Astrocyte (in vitro differentiated cells and primary cell): ENCODE measurements at places on chromosomes 2 and 18. TPM values are rescaled to one million over a fixed set of nuclear protein-coding genes. Genes with fewer than 3 reads are reported as not detected.

The HS6ST1 gene
- total RNA-seq, result 20.5 and 20.9 TPM in 2 replicates

DNA sequence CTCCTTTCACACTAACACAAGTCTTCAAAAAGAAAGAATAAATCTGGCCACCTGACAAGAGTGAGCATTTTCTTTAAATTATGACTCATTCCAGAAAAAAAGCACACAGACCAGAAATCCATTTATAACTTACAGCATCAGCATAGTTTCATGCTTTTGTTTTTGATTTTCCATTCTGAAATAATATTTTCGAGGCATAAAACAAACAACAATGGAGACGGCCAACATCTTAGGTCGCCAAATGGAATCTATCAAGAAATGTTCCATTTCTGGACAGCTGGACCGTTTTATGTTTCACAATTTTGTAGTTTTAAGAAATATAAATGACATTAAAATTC, 165.4 kb upstream of the ZFP36L2 start:
- H3K4me3 ChIP-seq, result no peak overlapping the region
- no peak overlapping the region for H3K27ac ChIP-seq
- H3K4me1 ChIP-seq, result peaks cover 6% of the 10 kb centered on the region
- no peaks in the 10 kb centered on the region for H3K27me3 ChIP-seq

GRCh38 chr2:233711312-233712008, 1.2 kb upstream of the UGT1A5 start:
- no peak overlapping the region for H3K27ac ChIP-seq
- peak; percentile 38 for DNase-seq
- no peaks in the 10 kb centered on the region for H3K36me3 ChIP-seq
- no peak overlapping the region for H3K4me3 ChIP-seq
- H3K27me3 ChIP-seq, result no peaks in the 10 kb centered on the region

DNA sequence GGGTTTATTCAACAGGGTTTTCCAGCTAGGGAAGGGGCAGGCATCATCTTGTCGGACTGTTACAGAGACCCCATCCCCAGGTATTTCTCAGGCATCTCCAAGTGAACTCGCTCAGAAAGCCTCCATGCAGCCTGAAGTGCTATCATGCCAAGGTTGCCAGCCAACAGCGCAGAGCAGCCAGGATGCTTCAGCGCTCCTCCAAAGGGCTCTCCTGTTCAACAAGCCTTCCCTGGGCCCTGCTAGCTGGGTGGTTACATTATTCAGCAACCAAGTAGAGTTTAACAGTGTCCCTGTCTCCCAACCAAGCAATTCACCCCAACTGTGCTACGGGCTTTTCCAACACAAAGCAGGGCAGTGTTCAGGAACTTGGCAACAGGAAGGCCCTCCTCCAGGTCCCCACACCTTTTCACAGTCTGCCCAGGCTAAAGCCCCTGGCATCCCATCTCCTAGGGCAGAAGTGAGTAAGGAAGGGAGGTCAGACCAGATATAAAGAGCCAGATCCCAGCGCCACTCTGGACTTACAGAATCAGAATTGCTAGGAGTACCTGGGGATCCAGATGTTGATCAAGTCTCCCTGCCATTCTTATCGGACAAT, 52.9 kb downstream of the ZBTB7C start:
- no peak overlapping the region for H3K27ac ChIP-seq
- DNase-seq, result no peak
- H3K27me3 ChIP-seq, result peaks cover 27% of the 10 kb centered on the region
- H3K4me3 ChIP-seq, result no peak overlapping the region
- no peaks in the 10 kb centered on the region for H3K4me1 ChIP-seq

The HOXD1 gene
- not detected in 2 replicates for total RNA-seq

DNA sequence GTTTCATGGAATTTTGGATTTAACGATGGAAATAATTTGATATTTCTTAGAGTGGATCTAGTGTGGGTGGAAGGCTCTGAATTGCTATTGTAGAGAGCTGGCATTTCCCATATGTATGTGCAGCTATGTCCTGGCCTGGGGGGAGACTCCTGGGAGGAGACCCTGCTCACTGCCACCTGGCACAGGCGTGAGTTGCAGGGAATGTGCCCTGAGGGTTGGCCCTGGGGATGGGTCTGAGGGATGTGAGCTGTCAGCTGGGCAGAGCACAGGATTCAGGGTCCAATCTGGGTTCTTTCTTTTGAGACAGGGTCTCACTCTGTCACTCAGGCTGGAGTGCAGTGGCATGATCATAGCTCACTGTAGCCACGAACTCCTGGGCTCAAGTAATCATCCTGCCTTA, 120.2 kb downstream of the CLIP4 start:
- H3K4me3 ChIP-seq, result no peak overlapping the region
- H3K27ac ChIP-seq, result no peak overlapping the region
- no peak for DNase-seq
- H3K27me3 ChIP-seq, result peaks cover 16% of the 10 kb centered on the region
- no peaks in the 10 kb centered on the region for H3K4me1 ChIP-seq

The NYAP2 gene
- 0.14 and 0.19 TPM in 2 replicates for total RNA-seq

DNA sequence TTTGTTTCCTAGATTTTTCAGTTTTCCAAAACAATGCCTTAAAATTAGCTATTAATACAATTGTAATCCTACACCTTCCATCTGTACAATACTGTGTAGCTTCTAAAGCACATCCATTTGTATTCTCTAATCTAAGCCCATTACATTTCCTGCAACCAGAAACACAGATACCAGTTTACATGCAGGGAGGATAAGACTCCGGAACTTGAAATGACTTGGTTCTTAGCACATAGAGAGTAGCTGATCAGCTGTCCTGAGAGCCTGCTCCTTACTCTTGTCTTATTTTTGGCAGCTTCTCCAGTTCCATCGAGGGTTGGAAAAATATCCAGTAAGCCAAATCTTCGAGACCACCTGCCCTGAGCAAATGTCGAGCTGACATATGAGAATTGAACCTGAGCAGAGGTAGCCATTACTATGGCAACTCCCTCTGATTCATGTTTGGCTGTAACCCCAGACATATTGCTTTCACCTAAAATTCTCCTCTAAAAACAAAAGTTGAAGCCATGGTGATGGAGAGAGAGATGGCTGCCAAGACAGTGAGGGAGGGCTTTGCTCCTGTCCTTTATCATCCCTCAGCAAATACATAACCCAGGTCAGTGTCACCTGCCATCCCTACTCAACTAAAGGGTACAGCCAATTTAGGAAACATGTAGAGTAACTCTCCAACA, 542.8 kb downstream of the IRS1 start:
- H3K36me3 ChIP-seq, result no peaks in the 10 kb centered on the region
- peak; percentile 39 for DNase-seq
- peaks cover 12% of the 10 kb centered on the region for H3K4me1 ChIP-seq
- H3K27ac ChIP-seq, result peak overlapping the region; percentile 38
- no peaks in the 10 kb centered on the region for H3K27me3 ChIP-seq

The CFAP65 gene
- total RNA-seq, result 0.22 and 0.27 TPM in 2 replicates

DNA sequence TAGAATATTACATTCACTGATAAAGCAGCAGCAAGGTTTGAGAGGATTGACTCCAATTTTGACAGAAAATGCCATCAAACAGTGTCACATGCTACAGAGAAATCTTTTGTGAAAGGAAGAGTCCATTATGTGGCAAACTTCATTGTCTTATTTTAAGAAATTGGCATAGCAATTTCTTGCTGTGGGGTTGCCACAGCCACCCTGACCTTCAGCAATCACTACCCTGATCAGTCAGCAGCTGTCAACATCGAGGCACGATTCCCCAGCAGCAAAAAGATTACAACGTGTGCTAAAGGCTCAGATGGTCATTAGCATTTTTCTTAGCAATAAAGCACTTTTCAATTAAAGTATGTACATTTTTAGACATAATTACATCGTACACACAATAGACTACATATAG, 74.7 kb downstream of the PRKCE start:
- no peak overlapping the region for H3K27ac ChIP-seq
- no peaks in the 10 kb centered on the region for H3K36me3 ChIP-seq
- H3K4me1 ChIP-seq, result peaks cover 3% of the 10 kb centered on the region
- H3K4me3 ChIP-seq, result no peak overlapping the region

The SKA1 gene
- total RNA-seq, result 1.2 and 2.6 TPM in 2 replicates
